ENCODE measurements at places on chromosomes 2 and 18. TPM values are rescaled to one million over a fixed set of nuclear protein-coding genes. Genes with fewer than 3 reads are reported as not detected.

CCDC148 gene
- 4.2 TPM for total RNA-seq

EGR4 gene
- not detected for total RNA-seq

COX7A2L gene
- total RNA-seq: 80.4 TPM

TMEM37 gene
- 14.3 TPM for total RNA-seq

- peak; percentile 96 for DNase-seq
- no peaks in the 10 kb centered on the region for H3K36me3 ChIP-seq
Observed at GRCh38 chr2:45922577-45922988, 271.1 kb downstream of the PRKCE start.

- DNase-seq: no peak
- no peak overlapping the region for H3K4me3 ChIP-seq
- no peak overlapping the region for H3K27ac ChIP-seq
- peaks cover 7% of the 10 kb centered on the region for H3K4me1 ChIP-seq
- H3K27me3 ChIP-seq: no peaks in the 10 kb centered on the region
Observed at GRCh38 chr2:8000870-8001269, 681.0 kb upstream of the ID2 start.

DNA sequence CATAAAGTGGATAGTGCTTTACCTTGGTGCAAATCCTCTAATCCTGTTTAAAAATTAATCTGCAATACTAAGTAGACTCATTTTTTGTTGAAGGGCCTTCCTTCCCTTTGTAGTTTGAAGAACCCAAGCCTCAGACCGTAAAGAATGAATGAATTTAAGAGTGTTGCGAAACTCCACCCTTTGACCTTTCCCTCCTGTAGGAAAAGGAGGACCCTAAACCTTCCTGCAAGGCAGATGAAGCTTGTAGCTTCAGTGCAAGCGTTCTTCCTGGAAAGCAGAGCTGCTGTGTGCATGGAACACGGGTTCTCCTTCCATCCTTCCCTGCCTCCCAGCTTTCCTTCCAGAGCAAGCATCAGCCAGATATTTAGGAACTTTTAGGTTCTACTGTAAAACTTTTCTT is 1.7 kb downstream of the IMPA2 start:
- peaks cover 14% of the 10 kb centered on the region for H3K4me1 ChIP-seq
- no peak for DNase-seq
- no peak overlapping the region for H3K4me3 ChIP-seq
- no peaks in the 10 kb centered on the region for H3K27me3 ChIP-seq

DNA sequence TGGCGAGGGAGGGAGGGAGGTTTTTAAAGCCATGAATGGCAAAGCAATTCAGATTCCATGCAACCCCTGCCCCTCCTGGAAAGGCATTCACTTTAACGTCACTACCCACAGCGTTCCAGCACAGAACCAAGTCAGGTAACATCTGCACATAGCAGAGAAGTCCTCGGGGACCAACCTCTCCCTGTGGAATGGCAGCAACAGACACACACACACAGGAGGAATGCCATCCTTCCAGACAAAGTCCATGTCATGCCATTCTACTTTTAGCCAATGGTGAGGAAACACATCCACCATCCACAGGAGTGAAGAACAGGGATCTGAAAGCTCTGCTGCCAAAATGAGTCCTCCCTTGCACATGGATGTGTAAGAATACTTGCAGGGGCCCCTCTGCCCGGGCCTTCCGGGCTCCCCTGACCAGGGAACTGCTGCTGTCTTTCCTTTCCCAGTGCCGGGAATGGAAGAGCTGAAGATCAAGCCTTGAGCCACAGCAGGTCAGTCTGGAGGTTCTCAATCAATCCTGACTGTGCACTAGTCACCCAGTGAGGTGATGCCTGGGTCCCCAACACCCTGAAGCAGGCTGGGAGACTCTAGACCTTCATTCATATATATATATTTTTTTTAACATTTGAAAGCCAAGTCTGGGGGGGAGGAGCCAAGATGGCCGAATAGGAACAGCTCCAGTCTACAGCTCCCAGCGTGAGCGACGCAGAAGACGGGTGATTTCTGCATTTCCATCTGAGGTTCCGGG is 63.7 kb downstream of the UXS1 start:
- H3K4me3 ChIP-seq: no peak overlapping the region
- peaks cover 8% of the 10 kb centered on the region for H3K36me3 ChIP-seq
- no peak for DNase-seq
- no peaks in the 10 kb centered on the region for H3K4me1 ChIP-seq
- no peaks in the 10 kb centered on the region for H3K27me3 ChIP-seq
- H3K27ac ChIP-seq: peak overlapping the region; percentile 43

GRCh38 chr2:127023504-127023903 is 83.5 kb downstream of the BIN1 start:
- peaks cover 13% of the 10 kb centered on the region for H3K4me1 ChIP-seq
- H3K36me3 ChIP-seq: no peaks in the 10 kb centered on the region
- no peak overlapping the region for H3K27ac ChIP-seq
- H3K4me3 ChIP-seq: no peak overlapping the region
- no peak for DNase-seq

- peaks cover 9% of the 10 kb centered on the region for H3K4me1 ChIP-seq
- no peak overlapping the region for H3K4me3 ChIP-seq
- no peaks in the 10 kb centered on the region for H3K36me3 ChIP-seq
- no peak for DNase-seq
- H3K27me3 ChIP-seq: no peaks in the 10 kb centered on the region
- no peak overlapping the region for H3K27ac ChIP-seq
Observed at GRCh38 chr2:234425639-234426603, 71.0 kb downstream of the ARL4C start.

- no peaks in the 10 kb centered on the region for H3K4me1 ChIP-seq
- no peaks in the 10 kb centered on the region for H3K36me3 ChIP-seq
- no peaks in the 10 kb centered on the region for H3K27me3 ChIP-seq
- no peak overlapping the region for H3K27ac ChIP-seq
- no peak for DNase-seq
Observed at GRCh38 chr2:80527119-80527518, 222.6 kb upstream of the LRRTM1 start.

GRCh38 chr2:191389288-191389687 is 144.1 kb downstream of the MYO1B start:
- peaks cover 61% of the 10 kb centered on the region for H3K36me3 ChIP-seq
- H3K4me1 ChIP-seq: peaks cover 2% of the 10 kb centered on the region
- H3K27ac ChIP-seq: no peak overlapping the region

DNA sequence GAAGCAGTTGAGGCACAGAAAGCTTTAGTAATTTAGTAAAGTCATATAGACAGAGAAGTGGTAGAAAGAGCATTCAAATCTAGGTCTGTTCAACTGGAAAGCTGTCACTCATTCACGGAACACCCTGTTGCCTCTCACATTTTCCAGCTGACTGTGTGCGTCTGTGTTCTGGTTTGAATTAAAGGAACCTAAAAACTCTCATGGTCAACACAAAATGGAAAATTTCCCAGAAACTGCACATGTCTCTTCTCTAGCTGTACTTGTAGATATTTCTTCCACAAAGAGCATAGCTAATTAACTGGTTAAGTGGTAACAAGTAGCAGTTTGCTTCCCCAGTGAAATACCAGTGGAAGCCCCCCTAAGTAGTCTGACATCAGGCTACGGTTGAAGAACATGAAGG is 390.8 kb downstream of the TGIF1 start:
- no peaks in the 10 kb centered on the region for H3K4me1 ChIP-seq
- H3K36me3 ChIP-seq: no peaks in the 10 kb centered on the region
- H3K27me3 ChIP-seq: no peaks in the 10 kb centered on the region
- no peak overlapping the region for H3K27ac ChIP-seq
- H3K4me3 ChIP-seq: no peak overlapping the region

DNA sequence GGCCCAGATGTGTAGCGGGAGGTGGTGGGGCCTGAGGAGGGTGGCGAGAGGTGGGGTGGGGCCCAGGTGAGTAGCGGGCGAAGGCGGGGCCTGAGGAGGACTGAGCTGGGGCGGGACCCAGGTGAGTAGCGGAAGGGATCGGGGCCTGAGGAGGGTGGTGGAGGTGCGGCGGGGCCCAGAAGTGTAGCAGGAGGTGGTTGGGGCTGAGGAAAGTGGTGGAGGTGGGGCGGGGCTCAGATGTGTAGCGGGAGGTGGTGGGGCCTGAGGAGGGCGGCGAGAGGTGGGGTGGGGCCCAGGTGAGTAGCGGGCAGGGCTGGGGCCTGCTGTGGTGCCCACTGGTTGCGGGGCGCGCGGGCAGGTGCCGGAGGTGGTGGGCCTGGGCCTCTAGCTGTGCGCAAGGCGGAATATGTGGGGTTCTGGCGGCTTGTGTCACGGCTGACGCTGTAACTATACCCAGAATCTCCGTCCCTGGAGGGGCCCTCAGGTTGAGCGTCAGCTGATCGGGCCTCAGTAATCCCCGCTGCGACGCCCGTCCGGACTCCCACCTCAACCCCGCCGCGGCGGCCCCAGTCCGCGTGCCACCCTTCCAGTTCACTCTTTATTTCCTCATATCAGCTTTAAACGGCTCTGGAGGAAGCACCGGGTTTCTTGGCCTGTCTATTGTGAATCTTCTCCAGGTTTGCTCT is 866 bp upstream of the SF3B6 start:
- H3K36me3 ChIP-seq: peaks cover 9% of the 10 kb centered on the region
- no peaks in the 10 kb centered on the region for H3K4me1 ChIP-seq
- peak overlapping the region; percentile 78 for H3K4me3 ChIP-seq
- DNase-seq: no peak

DNA sequence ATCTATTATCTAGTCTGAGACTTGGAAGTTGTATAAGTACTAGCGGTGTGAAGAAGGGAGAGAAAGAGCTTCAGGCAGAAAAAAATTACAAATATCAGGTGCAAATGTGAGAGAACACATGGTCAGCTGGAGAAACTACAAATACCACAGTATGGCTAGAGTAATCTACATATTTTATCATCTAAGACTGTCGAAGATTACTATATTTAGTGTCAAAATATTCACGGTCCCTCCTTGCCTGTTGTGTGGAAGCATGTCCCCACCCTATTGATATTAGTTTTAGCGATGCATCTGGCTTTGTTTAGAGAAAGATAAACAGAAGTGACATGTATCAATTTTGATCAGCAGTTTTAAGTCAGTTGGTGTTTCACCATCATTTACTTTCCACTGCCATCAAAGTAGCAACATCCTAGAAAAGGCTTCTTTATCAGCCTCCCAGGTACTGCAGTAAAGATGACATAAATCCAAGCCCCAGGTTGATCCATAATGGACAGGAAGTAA is 90.5 kb upstream of the ITGA4 start:
- DNase-seq: no peak
- no peaks in the 10 kb centered on the region for H3K36me3 ChIP-seq
- no peak overlapping the region for H3K4me3 ChIP-seq

- no peaks in the 10 kb centered on the region for H3K4me1 ChIP-seq
- H3K36me3 ChIP-seq: no peaks in the 10 kb centered on the region
- H3K27me3 ChIP-seq: no peaks in the 10 kb centered on the region
- no peak for DNase-seq
- H3K4me3 ChIP-seq: no peak overlapping the region
- H3K27ac ChIP-seq: no peak overlapping the region
Observed at GRCh38 chr2:236728916-236729670, 159.5 kb downstream of the ACKR3 start.

GRCh38 chr2:19607931-19608771 is 249.7 kb upstream of the OSR1 start:
- H3K27me3 ChIP-seq: no peaks in the 10 kb centered on the region
- no peaks in the 10 kb centered on the region for H3K36me3 ChIP-seq
- no peak overlapping the region for H3K4me3 ChIP-seq
- DNase-seq: no peak

DNA sequence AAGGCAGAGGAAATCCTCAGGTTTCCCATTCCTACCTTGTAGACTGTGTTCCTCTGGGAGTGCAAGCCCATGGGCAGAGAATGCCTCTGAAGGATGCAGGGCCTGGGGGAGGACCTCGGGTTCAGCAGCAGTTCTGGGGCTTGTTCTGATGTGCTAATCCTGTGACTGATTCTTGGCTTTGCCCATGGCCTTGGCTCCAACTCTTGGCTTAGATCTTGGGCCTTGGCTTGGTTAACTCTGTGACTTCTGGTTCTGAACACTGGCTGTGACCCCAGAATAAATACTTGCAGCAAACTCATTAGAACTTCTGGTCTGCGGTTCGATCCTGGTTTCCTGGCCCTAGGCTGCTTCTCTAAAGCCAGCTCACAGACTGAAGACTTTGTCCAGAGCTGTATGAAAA is 366.9 kb upstream of the ZEB2 start:
- no peaks in the 10 kb centered on the region for H3K27me3 ChIP-seq
- H3K27ac ChIP-seq: no peak overlapping the region
- H3K4me3 ChIP-seq: no peak overlapping the region
- peak; percentile 66 for DNase-seq
- no peaks in the 10 kb centered on the region for H3K36me3 ChIP-seq

GRCh38 chr2:137975280-137976271 is 11.3 kb downstream of the HNMT start:
- no peak for DNase-seq
- no peak overlapping the region for H3K4me3 ChIP-seq
- H3K4me1 ChIP-seq: no peaks in the 10 kb centered on the region
- H3K36me3 ChIP-seq: peaks cover 3% of the 10 kb centered on the region

GRCh38 chr18:57148263-57148662 is 1.4 kb downstream of the BOD1L2 start:
- H3K4me1 ChIP-seq: no peaks in the 10 kb centered on the region
- H3K36me3 ChIP-seq: no peaks in the 10 kb centered on the region
- H3K27me3 ChIP-seq: peaks cover 2% of the 10 kb centered on the region
- no peak overlapping the region for H3K27ac ChIP-seq

- H3K27me3 ChIP-seq: no peaks in the 10 kb centered on the region
- DNase-seq: peak; percentile 94
- peaks cover 12% of the 10 kb centered on the region for H3K4me1 ChIP-seq
- no peak overlapping the region for H3K27ac ChIP-seq
Observed at GRCh38 chr2:128600581-128601297, 282.1 kb upstream of the HS6ST1 start.

DNA sequence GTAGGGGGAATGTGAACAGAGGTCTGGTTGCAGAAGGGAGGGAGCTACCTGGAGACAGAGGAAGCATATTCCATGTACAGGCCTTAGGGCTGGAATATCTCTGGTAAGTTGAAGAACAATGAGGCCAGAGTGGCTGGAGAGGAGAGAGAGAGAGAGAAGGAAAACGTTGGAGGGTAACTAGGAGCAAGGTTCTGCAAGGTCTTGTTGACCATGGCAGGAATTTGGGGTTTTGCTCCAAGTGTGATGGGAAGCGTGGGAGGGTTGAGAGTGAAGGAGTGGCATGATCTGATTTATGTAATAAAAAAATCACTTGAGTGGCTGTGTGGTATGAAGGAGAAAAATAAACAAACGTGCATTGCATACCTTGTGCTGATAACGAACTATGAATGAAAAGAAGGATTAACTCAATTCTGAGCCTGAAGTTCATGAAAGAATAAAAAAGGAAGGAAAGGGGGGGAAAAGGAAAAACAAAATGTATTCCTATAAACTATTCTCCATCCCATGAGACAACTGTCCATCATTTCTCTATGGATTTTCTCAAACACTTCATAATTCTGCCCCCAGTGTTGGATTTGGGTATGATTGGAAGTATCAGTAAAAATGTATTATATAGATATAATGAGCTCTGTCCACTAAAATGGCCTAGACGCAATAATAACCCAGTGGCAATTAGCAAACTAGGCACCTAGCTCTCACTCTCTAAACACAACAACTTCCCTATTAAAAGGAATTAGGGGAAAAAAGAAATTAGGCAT is 59.7 kb upstream of the PMAIP1 start:
- no peak for DNase-seq
- H3K4me1 ChIP-seq: no peaks in the 10 kb centered on the region
- no peak overlapping the region for H3K4me3 ChIP-seq
- no peaks in the 10 kb centered on the region for H3K36me3 ChIP-seq

Data from lung (tissue), 17 donors.